Stimulated activated CD8-positive, alpha-beta memory T cell treated with anti-CD3 and anti-CD28 coated beads, Interleukin-4, amount 100 ng/mL, for 1 hour (primary cell): ENCODE measurements at places on chromosomes 4 and X.

- DNase-seq, result no peak
Measured at GRCh38 chr4:2048831-2049230, 10.3 kb upstream of the NAT8L start.

- DNase-seq, result no peak
Measured at GRCh38 chrX:17413228-17413627, 38.2 kb downstream of the NHS start.

- DNase-seq, result no peak
Measured at GRCh38 chr4:120769227-120769626, 153.3 kb downstream of the PRDM5 start.

DNA sequence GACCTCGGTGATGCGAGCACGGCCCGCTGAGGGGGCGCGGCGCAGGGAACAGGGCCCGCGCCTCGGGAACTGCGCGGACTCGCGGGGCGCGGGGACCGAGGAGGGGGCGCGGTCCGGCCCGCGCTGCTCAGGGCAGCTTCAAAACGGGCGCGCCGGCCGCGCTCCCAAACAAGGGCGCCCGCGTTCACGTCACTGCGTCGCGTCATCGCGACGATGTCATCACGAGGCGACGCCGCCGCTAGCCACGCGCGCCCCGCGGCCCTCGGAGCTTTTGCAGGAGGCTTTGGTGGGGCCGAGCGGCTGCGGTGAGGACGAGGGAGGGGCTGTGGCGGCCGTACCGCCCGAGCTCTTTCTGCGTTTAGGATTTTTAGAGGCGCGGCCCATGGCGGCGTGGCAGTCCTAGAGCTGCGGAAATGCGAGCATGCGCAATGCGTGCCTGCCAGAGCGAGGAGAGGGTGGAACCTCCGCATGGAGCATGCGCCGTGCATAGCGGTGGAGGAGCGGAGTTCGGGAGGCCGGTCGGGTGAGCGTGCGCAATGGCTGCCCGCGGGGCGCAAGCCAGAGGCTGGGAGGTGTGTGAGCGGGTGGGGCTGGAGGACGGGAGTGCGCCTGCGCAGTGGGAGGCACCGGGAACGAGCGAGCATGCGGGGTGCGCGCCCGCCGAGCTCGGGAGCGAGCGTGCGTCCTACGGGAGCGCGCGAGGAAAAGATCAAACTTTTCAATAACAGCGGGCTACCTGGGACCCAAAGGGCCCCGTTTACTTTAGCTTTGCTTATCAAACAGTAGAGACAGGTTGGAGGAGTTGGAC, at the start of gene PPP2R3B:
TSS of gene PPP2R3B (minus strand) at position 140 of the 808 bp plus-strand sequence. CDS start 216 bp downstream, outside the sequence.
- peak; percentile 95 for DNase-seq

DNA sequence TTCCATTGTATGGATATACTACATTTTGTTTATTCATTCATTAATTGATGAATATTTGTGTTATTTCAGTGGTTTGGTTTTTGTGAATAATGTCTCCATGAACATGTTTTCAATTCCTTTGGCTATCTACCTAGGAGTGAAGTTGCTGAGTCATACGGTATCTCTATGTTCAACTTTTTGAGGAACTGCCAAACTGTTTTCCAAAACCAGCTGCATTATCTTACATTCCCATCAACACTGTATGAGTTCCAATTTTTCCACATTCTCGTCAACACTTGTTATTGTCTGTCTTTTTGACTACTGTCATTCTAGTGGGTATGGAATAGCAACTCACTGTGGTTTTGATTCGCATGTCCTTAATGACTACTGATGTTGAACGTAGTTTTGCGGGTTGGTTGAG, 388.6 kb upstream of the MAGEB2 start:
- DNase-seq, result no peak

DNA sequence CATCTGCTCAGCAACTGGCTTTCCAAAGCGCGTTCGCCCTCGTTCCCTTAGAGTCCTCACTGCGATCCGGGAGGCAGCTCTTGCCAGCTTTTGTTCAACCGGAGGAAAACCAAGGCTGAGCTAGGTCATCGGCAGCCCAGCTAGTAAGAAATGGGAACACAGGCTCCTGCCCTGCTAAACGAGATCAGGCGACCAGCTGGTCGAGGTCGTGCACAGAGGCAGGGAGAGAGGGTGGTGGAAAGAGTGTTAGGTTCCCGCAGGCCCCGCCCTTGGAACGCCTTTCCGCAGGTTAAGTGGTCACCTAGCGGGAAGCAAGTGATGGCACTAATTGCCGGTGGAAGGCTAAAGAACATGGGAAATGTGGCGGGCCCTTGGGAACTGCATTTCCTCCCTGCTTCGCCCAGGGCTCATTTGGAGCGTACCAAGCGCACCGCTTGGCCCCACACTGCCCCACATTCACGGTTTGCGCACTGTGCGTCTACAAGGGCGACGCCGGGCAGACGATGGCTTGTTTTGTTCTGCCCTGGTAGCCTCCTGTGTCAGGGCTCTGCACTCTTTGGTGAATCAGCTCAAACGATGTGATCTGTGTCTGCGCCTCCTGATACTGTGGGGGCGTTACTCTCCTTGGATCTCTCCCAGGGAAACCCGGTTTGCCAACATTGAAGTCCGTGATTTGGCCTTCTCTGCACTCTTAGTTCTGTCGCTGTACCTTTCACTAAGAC, 7.2 kb upstream of the PRDM8 start:
- DNase-seq, result no peak

GRCh38 chrX:6826856-6827255, 291.9 kb upstream of the VCX3A start:
- no peak for DNase-seq

DNA sequence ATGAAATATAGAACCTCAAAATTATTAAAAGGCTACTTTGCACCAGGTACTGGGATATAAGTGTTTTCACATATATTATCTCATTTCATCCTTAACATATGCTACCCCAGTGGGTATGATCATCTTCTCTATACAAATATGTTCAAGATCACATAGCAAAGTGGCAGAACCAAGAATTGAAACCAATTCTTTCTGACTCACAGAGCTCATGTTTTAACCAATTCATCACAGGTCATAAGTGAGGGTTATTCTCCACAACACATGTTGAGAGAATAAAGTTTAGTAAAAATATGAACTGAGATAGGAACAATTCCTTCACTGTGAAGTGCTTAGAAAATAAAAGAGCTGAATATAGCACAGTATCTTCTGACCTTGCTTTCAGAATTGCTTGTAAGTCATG, 442.9 kb upstream of the RASGEF1B start:
- DNase-seq, result no peak

GRCh38 chrX:24231641-24232179, 82.2 kb downstream of the SUPT20HL2 start:
- no peak for DNase-seq

DNA sequence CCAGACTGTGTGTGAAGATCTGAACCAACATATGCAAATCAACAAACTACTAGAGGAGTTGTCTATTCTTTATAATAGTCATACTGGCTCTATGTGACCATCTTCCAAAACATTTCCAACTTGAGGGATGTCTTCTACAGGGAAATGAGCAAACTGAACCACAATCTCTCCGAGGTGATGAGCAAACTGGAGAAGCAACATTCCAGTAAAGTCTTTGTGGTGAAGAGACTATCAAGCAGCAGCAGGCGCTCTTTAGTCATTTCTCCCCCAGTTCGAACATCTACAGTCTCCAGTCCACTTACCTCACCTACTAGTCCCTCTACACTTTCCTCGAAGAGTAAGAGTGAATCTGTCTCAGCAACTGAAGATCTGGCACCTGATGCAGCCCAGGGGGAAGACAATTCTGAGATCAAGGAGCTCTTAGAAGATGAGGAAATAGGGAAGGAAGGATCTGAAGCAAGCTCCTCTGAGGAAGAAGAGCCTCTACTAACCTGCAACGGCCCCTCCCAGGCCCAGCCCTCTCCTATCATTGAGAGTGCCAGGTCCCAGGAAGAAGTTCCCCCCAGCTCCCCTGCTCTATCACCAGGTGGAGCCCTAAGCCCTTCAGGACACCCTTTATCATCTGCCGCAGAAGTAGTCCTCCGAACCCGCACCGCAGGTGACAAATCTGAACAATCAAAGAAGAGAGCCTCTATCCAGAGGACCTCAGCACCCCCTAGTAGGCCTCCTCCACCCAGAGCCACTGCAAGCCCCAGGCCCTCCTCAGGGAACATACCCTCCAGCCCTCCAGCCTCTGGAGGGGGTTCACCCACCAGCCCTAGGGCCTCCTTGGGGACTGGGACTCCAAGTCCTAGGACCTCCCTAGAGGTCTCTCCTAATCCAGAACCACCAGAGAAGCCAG, 98.1 kb downstream of the HNRNPD start:
- no peak for DNase-seq

DNA sequence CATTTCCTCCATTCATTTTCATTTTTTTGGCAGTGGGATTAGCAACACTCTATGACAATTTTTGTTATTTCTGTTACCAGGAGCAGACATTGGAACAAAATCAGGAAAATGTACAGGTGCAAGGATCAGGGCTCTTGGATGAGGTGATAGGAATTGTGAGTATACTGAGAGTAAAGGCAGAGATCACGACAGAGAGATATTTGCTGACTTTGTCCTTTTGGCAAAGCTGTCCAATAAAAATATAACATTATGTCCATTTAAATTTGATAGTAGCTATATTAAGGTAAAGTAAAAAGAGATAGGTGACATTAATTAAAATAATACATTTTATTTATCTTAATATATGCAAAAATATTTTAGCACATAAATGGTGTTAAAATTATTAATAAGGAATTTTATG, 373.1 kb upstream of the GNPDA2 start:
- DNase-seq, result no peak

- no peak for DNase-seq
Measured at GRCh38 chrX:67724359-67725110, 180.7 kb downstream of the AR start.

GRCh38 chr4:10028910-10029309, 7.6 kb upstream of the SLC2A9 start:
- DNase-seq, result no peak

GRCh38 chr4:19224820-19225219, 1026.9 kb upstream of the SLIT2 start:
- DNase-seq, result no peak

DNA sequence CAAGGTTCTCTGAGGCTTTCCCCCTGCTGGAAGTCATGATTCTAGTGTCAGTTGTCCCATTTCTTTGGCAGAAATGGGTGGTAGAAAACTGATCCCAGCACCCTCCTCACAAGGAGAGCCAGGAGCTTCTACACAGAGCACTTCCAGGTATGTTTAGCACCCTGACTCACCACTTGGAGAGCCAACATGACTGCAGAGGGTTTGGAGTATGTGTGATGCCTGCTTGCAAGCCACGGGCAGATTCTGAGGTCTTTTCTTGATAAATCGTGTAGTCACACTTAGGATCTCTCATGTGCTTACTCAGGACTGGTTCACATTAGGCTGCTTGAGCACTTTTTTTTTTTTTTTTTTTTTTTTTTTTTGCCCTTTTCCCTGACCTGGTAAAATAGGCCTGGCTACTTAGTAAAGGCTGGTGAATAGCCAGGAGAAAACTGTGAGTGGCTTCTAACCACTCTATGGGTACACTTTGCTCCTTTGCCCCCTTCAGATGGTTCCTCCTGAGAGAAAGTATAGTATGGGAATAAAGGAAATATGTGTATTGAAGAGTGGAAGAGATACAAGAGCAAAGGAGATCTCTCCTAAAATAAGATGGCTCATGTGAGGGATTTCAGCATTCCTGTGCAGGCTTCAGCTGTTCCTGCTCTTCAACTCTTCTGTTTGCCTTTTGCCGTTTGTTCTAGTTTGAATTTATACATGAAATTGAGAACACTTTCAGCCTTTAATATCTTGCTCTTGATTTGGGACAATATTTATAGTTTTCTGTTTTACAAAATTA, 103.6 kb downstream of the EMCN start:
- no peak for DNase-seq

DNA sequence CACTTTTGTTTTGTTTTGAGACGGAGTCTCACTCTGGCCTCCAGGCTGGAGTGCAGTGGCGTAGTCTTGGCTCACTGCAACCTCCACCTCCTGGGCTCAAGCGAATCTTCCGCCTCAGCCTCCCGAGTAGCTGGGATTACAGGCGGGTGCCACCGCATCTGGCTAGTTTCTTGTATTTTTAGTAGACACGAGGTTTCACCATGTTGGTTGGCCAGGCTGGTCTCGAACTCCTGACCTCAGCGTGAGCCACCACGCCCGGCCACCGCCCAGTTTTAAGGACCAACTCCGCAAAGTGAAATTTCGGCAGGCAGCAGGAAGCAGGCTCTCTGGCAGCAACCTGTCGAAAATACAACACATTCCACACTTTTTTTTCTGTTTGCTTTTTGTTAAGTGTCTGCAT, 13.4 kb downstream of the DHRSX start:
- DNase-seq, result no peak

GRCh38 chrX:74579597-74580198, 34.7 kb downstream of the RLIM start:
- no peak for DNase-seq

DNA sequence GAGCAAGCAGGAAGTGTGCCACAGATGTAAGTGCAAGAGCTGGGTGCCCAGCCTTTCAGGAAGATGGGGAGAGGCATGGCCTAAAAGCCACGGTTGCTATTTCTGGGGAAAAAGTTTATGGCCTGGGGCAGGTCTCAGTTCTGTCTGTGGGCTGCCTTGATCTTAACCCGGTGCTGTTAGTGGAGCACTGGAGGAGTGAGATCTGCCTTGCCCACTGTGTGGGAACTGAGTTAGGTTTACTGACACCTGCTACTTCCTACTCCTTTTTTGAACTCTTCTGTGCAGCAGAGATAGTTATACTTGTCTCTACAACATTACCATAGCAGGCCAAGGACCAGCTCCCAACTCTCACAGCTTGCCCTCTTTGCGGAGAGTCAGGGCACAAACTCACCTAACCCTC, 76.5 kb downstream of the ITM2A start:
- no peak for DNase-seq

GRCh38 chrX:45771560-45772340, 571.1 kb upstream of the DIPK2B start:
- DNase-seq, result no peak

- DNase-seq, result no peak
Measured at GRCh38 chr4:41541687-41542094, 3.7 kb downstream of the LIMCH1 start.

- DNase-seq, result no peak
Measured at GRCh38 chrX:11347300-11347699, 54.1 kb downstream of the AMELX start.

- no peak for DNase-seq
Measured at GRCh38 chr4:52714597-52715254, 36.5 kb downstream of the ERVMER34-1 start.

- no peak for DNase-seq
Measured at GRCh38 chr4:110062166-110062565, 136.2 kb downstream of the ELOVL6 start.

GRCh38 chrX:76279007-76279406, 106.1 kb downstream of the PBDC1 start:
- DNase-seq, result no peak

DNA sequence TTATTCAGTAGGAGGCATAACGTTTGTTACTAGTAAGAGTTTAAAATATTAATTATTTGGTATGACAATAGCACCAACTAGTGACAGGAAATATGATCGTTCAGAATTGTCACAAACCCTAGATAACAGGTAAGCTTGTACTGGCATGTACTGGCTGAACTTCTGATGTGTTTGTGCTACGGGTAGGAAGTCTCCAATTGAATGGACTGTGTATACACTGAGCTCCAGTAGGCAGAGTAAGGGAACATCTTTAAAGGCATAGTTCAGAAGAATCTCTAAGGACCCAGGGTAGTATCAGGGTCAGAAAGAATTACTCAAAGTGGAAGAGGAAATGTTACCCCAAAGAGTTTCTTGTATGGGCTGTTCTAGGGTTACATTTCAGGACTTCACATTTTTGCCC, 230.4 kb downstream of the EDA2R start:
- DNase-seq, result no peak
